ENCODE measurements at places on chromosomes 12 and 14.

DNA sequence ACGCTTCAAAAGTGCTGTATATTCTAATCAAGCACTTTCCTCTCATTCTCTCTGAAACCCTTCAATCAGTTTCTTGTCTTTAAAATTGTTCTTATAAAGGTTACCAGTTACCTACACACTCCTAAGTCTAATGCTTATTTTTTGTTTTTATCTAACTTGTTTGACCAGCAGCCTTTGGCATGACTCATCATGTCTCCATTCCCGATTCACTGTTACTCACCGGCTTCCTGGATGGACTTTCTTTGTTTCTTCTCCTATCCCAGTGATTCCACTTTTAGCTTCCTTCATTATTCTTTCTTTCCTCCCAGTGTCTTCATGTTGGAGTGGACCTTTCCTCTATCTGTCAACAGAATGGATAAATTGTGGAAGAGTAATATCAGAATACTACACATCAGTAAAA, 368.6 kb upstream of the CCDC196 start:
- H3K36me3 ChIP-seq, result no peaks in the 10 kb centered on the region
- H3K4me1 ChIP-seq, result no peaks in the 10 kb centered on the region

DNA sequence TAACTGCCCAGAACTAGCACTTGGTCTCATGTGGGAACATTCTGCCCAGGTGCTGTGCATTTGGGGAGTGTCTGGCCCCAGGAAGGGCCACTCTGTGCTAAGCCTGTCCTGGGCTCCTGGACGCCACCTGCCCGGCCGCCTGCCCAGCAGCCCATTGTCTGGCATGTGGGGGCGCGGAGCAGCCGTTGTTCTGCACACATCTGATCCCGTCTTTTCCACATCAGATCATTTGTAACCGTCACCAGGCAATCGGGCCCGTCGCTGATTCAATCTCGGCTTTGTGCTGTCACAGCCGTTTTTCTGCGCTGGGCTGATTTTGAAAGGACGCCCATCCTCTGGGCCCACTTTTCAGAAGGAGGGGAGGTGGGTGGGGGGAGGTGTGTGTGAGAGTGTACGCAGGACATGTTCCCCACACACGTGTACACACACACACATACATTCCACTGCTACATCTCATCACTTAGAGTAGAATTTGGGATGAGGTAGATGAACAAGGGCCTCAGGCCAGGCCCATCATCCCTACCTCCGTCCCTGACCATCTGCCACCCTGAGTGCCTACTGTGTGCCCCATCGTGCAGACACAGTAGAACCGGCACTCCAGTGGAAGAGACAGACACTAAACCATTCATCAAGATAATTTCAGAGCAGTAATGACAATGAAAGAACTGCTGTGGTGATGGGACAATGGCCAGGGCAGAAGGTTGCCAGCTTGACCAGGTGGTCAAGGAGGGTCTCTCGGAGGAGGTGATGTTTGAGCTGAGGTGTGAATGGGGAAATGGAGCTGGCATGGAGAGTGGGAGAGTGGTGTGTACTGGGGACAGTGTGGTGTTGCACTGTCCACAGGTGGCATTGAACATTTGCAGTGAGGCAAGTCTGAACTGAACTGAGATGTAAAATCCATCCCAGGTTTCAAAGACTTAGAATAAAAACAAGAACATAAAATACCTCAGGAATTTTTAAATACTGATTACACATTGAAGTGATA, 19.0 kb downstream of the FAM222A start:
- H3K4me1 ChIP-seq, result no peaks in the 10 kb centered on the region
- no peak overlapping the region for H3K27ac ChIP-seq
- no peaks in the 10 kb centered on the region for H3K36me3 ChIP-seq

DNA sequence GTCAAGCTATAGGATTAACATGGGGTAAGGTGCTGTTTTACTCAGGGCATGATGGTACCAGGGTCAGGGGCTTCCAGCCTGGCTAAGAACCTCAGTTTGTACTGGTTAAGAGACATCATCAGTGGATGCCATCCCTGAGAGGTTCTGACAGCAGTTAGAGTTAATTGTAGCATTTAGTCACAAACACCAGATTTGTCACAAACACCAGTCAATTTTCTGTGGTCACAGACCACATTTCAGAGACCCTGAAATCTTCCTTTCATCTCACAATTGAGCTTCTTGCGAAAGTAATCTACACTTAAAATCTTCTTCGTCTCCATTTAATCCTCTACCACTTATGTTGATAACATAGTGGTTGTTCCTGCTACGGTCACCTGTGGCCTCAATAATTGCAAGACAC, 143.0 kb upstream of the EGLN3 start:
- no peak overlapping the region for H3K4me3 ChIP-seq
- H3K27me3 ChIP-seq, result no peaks in the 10 kb centered on the region
- no peak overlapping the region for H3K27ac ChIP-seq
- DNase-seq, result no peak
- no peaks in the 10 kb centered on the region for H3K4me1 ChIP-seq

DNA sequence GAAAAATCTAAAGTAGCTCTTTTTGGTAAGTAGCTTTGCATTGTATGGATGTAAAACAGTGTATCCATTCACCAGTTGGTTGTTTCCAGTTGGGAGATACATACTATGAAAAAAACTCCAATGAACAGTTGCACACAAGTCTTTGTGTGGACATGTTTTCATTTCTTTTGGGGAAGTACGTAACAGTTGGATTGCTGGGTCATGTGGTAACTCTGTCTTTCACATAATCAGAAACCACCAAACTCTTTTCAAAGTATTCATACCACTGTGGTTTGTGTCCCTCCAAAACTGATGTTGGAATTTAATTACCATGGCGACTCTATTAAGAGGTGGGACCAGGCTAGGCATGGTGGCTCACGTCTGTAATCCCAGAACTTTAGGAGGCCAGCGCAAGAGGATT, 58.9 kb upstream of the RESF1 start:
- H3K4me1 ChIP-seq, result peaks cover 40% of the 10 kb centered on the region
- no peak for DNase-seq
- no peak overlapping the region for H3K27ac ChIP-seq
- H3K4me3 ChIP-seq, result no peak overlapping the region

- no peaks in the 10 kb centered on the region for H3K27me3 ChIP-seq
- no peak for DNase-seq
- H3K4me1 ChIP-seq, result peaks cover 34% of the 10 kb centered on the region
These were observed 143.4 kb downstream of the CHST11 start for GRCh38 chr12:104600036-104600712.

DNA sequence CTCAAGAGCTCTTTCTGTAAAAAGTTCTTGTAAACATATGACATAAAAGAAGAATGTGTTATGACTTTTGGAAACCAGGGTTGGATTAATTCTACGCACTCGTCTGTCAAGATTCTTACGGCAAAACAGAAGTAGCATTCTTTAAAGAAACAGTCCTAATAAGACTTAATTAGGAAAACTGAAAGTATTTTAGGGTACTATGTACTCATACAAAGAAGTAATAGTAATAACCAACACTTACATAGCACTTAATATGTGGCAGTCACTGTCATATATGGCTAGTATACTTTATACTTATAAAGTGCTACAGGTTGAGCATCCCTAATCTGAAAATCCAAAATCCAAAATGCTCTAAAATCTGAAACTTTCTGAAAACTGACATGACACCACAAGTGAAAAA, 72.9 kb upstream of the ST8SIA1 start:
- no peak for DNase-seq
- H3K27ac ChIP-seq, result no peak overlapping the region
- no peaks in the 10 kb centered on the region for H3K27me3 ChIP-seq
- H3K4me1 ChIP-seq, result peaks cover 15% of the 10 kb centered on the region
- no peak overlapping the region for H3K4me3 ChIP-seq

All from activated naive CD4-positive, alpha-beta T cell treated with anti-CD3 and anti-CD28 coated beads for 36 hours (primary cell).